Osteoblast (primary cell): ENCODE measurements at places on chromosomes 5 and 9. TPM values are rescaled to one million over a fixed set of nuclear protein-coding genes. Genes with fewer than 3 reads are reported as not detected.

CTXN3 gene
- not detected in 2 replicates for total RNA-seq

HK3 gene
- total RNA-seq, result under 0.01 and 1.8 TPM in 2 replicates

PCDHGC4 gene
- total RNA-seq, result 2.9 and 3.8 TPM in 2 replicates

FOXB2 gene
- not detected in 2 replicates for total RNA-seq

PCA3 gene
- under 0.01 and 0.36 TPM in 2 replicates for total RNA-seq

FABP6 gene
- total RNA-seq, result not detected in 2 replicates

CDH9 gene
- total RNA-seq, result not detected in 2 replicates

SPATA6L gene
- total RNA-seq, result 0.72 and 1.2 TPM in 2 replicates

SPATA31E1 gene
- under 0.01 TPM in 1 of 2 replicates, not detected in the other for total RNA-seq

IFNK gene
- not detected in 2 replicates for total RNA-seq

LHX6 gene
- not detected in 2 replicates for total RNA-seq

SLC25A2 gene
- total RNA-seq, result 0.36 and 0.59 TPM in 2 replicates

FOXD4L6 gene
- under 0.01 TPM in 1 of 2 replicates, not detected in the other for total RNA-seq

CCDC152 gene
- 0.29 and 0.36 TPM in 2 replicates for total RNA-seq

LHX3 gene
- under 0.01 TPM in 1 of 2 replicates, not detected in the other for total RNA-seq

FIBCD1 gene
- total RNA-seq, result 5.1 and 5.3 TPM in 2 replicates

IL3 gene
- total RNA-seq, result not detected in 2 replicates

PAEP gene
- not detected in 2 replicates for total RNA-seq

ARHGEF39 gene
- total RNA-seq, result 0.36 and 0.88 TPM in 2 replicates

PRDM9 gene
- not detected in 2 replicates for total RNA-seq

FAM153A gene
- total RNA-seq, result not detected in 2 replicates

ZNF618 gene
- 10.1 and 13.6 TPM in 2 replicates for total RNA-seq

INSL4 gene
- not detected in 2 replicates for total RNA-seq

CDKN2A gene
- total RNA-seq, result 32.1 and 37.6 TPM in 2 replicates

ZNF608 gene
- total RNA-seq, result 11.6 and 14.7 TPM in 2 replicates

PCDHB4 gene
- 1.1 and 1.2 TPM in 2 replicates for total RNA-seq

ZNF454 gene
- 2.5 and 3.8 TPM in 2 replicates for total RNA-seq

WNT8A gene
- total RNA-seq, result not detected in 2 replicates

NKD2 gene
- under 0.01 TPM in 1 of 2 replicates, not detected in the other for total RNA-seq

PCSK1 gene
- total RNA-seq, result 0.88 and 1.1 TPM in 2 replicates

GNE gene
- total RNA-seq, result 25.3 TPM in 2 replicates

ACTBL2 gene
- total RNA-seq, result not detected in 2 replicates

C9orf152 gene
- total RNA-seq, result not detected in 2 replicates
